ENCODE measurements at places on chromosomes 3 and 15.

DNA sequence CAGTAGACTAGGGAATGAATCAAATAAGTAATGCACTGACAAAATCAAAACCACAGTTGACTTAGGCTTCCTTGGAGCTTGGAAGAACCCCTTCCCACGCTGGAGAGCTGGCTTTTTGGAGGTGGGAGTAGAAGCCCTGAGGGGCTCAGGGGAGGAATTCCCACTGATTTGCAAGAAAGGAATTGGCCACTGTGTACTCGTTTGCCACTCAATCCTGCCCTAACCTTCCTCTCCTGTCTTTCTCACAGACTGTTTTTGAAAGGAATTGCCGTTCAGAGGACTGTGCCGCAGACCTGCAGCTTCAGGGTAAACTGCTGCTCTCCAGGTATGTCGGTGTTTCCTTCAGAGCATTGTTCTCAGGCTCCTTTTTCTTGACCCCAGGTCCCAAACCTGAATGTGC lies 208.2 kb upstream of the CTDSPL start:
- DNase-seq = no peak

DNA sequence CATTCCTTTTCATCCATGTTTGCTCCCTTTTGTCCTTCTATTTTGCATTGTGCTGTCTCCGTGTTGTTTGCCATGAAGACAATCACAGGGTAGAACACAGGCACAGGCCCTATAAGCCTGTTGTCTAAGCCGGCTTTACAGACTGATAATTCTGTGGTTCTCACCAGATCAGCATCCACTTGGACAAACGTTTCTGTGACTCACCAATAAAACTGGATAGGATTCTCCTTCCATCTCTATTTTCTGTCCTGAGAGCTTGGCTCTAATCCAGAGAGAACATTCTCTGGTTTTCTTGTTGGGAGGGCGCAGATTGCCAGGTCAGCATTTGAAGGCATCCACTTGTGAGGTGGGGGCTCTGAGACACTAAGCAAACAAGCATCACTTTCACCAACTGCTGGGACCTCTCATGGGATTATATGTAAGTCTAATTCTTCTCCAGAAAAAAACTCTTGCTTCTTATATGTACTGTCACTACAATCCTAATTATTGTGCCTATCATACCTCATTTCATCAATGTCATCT lies 101.6 kb downstream of the ERC2 start:
- no peak for DNase-seq

DNA sequence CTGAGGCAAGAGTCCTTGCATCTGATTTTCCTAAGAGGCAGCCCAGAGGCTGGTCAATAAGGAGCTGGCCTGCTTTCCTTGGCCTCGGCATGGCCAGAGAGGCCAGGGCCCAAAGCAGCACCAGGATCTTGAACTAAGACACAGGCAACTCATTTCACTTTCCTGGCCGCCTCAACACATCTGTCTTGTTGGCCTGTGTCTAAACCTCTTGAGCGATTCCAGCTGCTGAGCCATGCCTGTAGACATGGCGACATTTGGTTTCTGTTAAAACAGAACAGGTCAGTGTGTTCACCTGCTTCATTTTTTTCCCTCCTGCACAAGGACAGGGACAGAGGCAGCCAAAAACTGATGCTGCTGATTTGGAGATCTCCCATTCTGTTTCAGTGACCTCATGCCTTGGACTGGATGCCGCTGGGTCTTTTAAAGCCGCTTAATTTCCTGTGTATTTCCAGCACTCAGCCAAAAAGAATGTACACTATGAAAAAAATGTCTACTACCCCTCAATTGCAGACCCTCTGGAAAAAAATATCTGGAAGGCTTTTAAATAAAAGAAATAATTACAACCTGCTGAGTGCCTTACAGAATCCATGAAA lies 266.6 kb upstream of the ICE2 start:
- no peak for DNase-seq

DNA sequence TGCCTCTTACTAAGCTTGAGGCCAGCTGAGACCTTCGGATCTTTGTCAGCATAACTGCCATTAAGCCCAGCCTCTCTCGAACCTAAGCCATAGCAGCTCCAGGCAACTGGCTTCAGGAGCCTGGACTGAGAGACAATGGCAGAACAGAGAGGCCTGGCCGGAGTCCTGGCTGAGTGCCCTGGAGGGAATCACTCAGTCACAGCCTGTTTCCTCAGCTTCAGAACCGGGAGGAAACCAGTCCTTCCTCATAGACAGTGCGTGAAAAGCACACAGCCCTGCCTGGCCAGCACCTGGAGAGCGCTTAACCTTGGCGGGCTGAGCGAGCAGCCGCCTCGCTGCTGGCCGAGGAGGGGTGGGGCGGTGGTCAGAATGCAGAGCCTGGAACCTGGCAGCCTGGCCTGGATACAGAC lies 21.6 kb downstream of the RNU5B-1 start:
- peak; percentile 34 for DNase-seq

DNA sequence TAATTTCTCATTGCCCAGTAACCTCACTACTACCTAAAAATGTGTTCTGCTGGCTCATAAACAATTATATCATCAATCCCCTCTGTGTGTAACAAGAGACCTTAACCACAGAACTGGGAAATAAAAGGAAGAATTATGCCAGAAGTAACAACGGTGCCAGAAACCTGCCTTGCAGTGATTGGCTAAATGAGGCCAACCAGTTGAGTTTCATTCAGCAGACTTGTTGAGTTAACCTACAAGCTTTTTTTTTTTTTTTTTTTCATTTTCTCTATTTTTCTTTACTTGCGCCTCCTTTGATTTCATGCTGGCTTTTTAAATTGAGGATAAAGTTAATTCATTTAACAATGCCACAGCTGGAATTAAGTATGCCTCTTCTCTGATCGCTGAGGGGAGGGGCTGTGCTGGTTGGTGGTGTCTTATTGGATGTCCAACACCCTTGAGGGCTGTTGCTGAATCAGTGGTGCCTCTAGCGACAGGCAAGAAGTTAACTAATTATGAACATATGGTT lies 30.0 kb upstream of the GMNC start:
- no peak for DNase-seq

DNA sequence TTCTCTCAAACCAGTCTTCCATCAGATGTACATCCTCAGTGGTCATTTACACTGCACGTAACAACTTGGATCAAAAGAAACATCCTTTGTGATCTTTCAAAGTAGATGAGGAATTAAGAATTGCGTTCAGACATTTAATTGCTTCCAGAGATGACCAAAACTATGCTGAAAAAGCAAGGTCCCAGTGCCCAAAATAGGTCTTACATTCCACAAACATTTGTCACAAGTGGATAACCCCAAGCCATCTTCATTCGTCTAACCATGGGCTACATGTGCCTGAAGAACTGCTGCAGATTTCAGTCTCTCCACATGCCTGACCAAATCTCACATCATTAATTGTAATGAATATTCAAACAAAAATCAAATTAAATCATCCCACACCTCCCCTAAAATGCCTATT lies 273.6 kb downstream of the SHOX2 start:
- no peak for DNase-seq

DNA sequence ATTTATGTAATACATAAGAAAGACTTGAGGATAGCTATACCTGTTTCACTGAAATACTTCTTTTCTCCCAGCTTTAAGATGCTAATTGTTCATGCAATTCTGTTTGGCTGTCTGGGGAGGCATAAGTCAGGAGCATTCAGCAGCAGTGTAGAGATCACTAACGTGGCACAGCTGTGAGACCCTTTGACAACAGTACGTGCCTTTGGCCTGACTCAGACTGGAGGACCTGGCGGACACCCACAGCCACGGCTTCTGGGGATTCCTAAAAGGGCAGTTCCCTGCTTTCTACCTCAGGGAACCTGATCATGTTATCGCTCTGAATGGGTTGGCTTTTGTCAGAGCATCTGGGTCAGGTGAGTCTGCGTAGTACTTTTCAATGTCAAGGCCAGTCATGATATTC lies 295.0 kb upstream of the ICE2 start:
- no peak for DNase-seq
